ENCODE measurements at places on chromosomes 6 and 20. TPM values are rescaled to one million over a fixed set of nuclear protein-coding genes. Genes with fewer than 3 reads are reported as not detected.
A peak's percentile ranks its signal among the peaks of the same experiment; 100 is the strongest.

- peaks cover 18% of the 10 kb centered on the region for H3K4me1 ChIP-seq
- DNase-seq, result no peak
- H3K27me3 ChIP-seq, result no peaks in the 10 kb centered on the region
- no peak overlapping the region for H3K27ac ChIP-seq
Observed at GRCh38 chr6:75505424-75505823, 11.8 kb upstream of the FILIP1 start.

DNA sequence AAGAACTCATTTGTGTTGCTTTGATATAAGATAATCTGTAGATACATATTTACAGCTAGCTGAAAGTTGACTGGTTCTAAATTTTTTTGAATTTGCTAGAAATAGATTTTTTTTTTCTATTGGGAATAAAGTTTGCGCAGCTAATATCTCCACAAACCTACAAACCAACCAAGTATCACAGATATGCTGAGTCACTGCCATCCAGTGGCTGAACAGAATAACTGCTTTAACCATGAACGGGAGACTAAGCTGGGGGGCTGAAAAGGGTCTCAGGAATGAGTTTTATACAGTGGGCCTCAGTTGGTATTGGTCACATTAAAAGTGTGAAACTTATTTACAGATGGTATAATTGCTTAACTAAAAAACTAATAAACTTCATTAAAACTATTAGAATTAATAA, 326.7 kb upstream of the CNR1 start:
- H3K27ac ChIP-seq, result no peak overlapping the region
- peaks cover 4% of the 10 kb centered on the region for H3K27me3 ChIP-seq
- H3K4me1 ChIP-seq, result no peaks in the 10 kb centered on the region
- H3K36me3 ChIP-seq, result no peaks in the 10 kb centered on the region

Gene SNX9
- 22.8 TPM for total RNA-seq

- no peaks in the 10 kb centered on the region for H3K4me1 ChIP-seq
- no peak overlapping the region for H3K27ac ChIP-seq
- H3K36me3 ChIP-seq, result no peaks in the 10 kb centered on the region
- no peak overlapping the region for H3K4me3 ChIP-seq
- no peak for DNase-seq
- peaks cover 21% of the 10 kb centered on the region for H3K27me3 ChIP-seq
Observed at GRCh38 chr6:14110001-14110818, 7.4 kb upstream of the CD83 start.

DNA sequence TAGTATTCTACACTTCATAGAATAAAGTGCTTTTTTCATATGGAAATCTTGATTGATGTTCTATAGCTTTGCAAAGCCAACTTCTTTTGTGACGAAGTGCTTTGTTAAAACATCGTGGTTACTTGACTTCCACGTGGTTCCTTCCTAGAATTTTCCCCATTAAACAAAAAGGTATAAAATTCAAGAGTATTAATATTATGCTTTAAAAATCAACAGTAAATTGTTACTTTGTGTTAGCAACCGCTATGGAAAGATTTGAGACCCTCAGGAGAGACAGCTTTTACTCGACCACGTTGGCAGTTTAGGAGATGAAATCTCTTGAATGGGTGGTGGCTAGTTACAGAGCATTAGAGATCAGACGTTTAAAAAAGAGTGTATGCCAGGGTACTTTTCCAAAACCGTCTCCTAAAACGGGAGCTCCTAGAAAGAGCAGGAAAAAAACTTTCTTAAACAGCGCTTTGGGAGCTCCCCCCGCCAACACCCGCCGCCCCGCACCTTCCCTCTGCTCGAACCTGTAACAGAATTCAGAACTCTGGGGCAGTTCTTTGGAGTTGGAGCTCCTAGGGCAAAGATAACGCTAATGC, 920 bp downstream of the GJA1 start:
- peak overlapping the region; percentile 85 for H3K4me3 ChIP-seq
- no peaks in the 10 kb centered on the region for H3K27me3 ChIP-seq
- no peak for DNase-seq
- peak overlapping the region; percentile 94 for H3K27ac ChIP-seq
- H3K4me1 ChIP-seq, result peaks cover 33% of the 10 kb centered on the region

DNA sequence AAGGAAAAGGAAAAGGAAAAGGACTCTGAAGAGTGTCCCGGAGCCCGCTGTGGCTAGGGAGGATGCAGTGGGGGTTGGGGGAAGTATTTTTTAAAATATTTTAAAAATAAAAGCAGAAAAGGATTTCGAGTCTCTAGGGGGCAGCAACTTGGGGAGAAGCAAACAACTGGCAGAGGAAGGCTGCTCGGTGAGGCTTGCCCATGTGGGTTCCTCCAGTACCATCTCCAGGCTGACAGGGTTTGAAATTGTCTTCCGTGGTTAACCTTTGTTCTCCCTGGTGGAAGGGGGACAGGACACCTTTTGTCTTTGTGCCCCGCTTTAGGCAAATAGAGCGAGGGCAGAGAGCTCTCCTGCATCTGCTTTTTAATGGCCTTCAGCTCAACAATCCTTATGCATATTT, 60.4 kb upstream of the SNX9 start:
- no peaks in the 10 kb centered on the region for H3K27me3 ChIP-seq
- no peak overlapping the region for H3K4me3 ChIP-seq
- H3K27ac ChIP-seq, result peak overlapping the region; percentile 79
- no peak for DNase-seq
- peaks cover 39% of the 10 kb centered on the region for H3K4me1 ChIP-seq

- H3K4me3 ChIP-seq, result peak overlapping the region; percentile 52
- H3K27me3 ChIP-seq, result peaks cover 95% of the 10 kb centered on the region
- H3K27ac ChIP-seq, result no peak overlapping the region
- DNase-seq, result peak; percentile 62
- H3K36me3 ChIP-seq, result no peaks in the 10 kb centered on the region
Observed at GRCh38 chr6:6008648-6009421, 2.1 kb upstream of the NRN1 start.

- no peaks in the 10 kb centered on the region for H3K36me3 ChIP-seq
- H3K27me3 ChIP-seq, result peaks cover 1% of the 10 kb centered on the region
- no peak overlapping the region for H3K27ac ChIP-seq
- H3K4me1 ChIP-seq, result no peaks in the 10 kb centered on the region
Observed at GRCh38 chr20:10096790-10097189, 62.0 kb downstream of the ANKEF1 start.

GRCh38 chr6:12939314-12939713, 222.7 kb downstream of the PHACTR1 start:
- H3K4me1 ChIP-seq, result no peaks in the 10 kb centered on the region
- no peak overlapping the region for H3K4me3 ChIP-seq
- H3K27ac ChIP-seq, result no peak overlapping the region
- H3K36me3 ChIP-seq, result no peaks in the 10 kb centered on the region

DNA sequence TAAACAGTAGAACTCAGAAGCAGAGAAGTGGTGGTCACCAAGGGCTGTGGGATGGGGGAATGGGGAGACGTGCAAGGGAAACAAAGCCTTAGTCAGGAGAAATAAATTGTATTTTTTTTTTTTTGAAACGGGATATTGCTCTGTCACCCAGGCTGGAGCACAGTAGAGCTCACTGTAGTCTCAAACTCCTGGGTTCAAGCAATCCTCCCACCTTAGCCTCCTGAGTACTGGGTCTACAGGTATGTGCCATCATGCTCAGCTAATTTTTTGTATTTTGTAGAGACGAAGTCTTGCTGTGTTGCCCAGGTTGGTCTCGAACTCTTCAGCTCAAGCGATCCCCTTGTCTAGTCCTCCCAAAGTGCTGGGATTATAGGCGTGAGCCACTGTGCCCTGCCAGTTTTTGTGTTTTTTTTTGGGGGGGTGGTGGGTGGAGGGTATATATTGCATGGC, 3.4 kb downstream of the HSPA1B start:
- no peaks in the 10 kb centered on the region for H3K36me3 ChIP-seq
- no peaks in the 10 kb centered on the region for H3K27me3 ChIP-seq
- DNase-seq, result no peak
- peak overlapping the region; percentile 83 for H3K4me3 ChIP-seq

Gene PGC
- not detected for total RNA-seq

Gene TRIM15
- total RNA-seq, result not detected

DNA sequence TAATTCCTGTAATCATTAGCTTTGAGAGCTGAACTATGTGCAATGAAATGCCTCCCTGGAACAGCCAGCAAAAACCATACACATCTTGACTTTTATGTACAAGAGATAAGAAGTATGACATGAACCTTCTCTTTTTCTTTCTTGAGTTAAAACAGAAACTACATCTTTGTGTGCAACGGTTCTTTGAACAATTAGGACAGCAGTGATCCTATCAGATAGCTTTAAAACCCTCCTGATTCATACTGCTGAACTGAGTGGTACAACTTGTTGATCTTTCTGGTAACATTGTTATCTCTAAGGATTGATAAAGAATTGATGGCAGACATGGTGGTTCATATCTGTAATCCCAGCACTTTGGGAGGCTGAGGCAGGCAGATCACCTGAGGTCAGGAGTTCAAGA, 43.4 kb downstream of the TRAF3IP2 start:
- peak overlapping the region; percentile 72 for H3K27ac ChIP-seq
- H3K36me3 ChIP-seq, result peaks cover 34% of the 10 kb centered on the region
- no peak for DNase-seq
- no peaks in the 10 kb centered on the region for H3K27me3 ChIP-seq

- H3K27ac ChIP-seq, result no peak overlapping the region
- H3K4me3 ChIP-seq, result no peak overlapping the region
- no peak for DNase-seq
- H3K36me3 ChIP-seq, result no peaks in the 10 kb centered on the region
Observed at GRCh38 chr6:31116661-31117385, 2.2 kb downstream of the PSORS1C1 start.

- no peak overlapping the region for H3K27ac ChIP-seq
- H3K36me3 ChIP-seq, result no peaks in the 10 kb centered on the region
- no peak for DNase-seq
- peaks cover 17% of the 10 kb centered on the region for H3K4me1 ChIP-seq
- no peaks in the 10 kb centered on the region for H3K27me3 ChIP-seq
- H3K4me3 ChIP-seq, result no peak overlapping the region
Observed at GRCh38 chr6:67630146-67630545, 1004.9 kb upstream of the ADGRB3 start.
